ENCODE measurements at places on chromosomes 7 and 10. TPM values are rescaled to one million over a fixed set of nuclear protein-coding genes. Genes with fewer than 3 reads are reported as not detected.

DNA sequence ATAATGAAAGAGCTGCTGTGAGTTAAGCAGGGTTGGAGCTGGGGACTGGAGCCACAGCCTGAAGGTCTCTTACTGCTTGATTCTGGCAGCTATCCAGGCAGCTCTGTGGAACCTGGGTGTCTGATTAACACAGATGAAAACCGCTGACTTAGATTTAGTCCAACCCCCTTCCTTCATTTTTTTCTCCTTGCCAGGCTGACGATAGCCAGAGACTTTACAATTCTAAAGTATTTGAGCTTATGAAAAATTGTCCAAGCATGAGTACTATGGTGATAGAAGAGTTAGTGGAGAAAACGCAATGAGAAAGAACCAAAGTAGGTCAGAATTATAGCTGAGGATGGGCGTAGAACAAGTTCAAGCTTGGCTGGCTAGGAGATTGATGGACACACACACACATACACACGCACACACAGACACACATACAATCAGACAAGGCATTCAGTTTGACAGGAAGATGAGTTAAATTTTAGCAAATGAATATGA is 13.5 kb upstream of the GPR85 start:
- H3K4me3 ChIP-seq = no peak overlapping the region
- DNase-seq = peak; percentile 32
- H3K27ac ChIP-seq = no peak overlapping the region
- no peaks in the 10 kb centered on the region for H3K36me3 ChIP-seq

DNA sequence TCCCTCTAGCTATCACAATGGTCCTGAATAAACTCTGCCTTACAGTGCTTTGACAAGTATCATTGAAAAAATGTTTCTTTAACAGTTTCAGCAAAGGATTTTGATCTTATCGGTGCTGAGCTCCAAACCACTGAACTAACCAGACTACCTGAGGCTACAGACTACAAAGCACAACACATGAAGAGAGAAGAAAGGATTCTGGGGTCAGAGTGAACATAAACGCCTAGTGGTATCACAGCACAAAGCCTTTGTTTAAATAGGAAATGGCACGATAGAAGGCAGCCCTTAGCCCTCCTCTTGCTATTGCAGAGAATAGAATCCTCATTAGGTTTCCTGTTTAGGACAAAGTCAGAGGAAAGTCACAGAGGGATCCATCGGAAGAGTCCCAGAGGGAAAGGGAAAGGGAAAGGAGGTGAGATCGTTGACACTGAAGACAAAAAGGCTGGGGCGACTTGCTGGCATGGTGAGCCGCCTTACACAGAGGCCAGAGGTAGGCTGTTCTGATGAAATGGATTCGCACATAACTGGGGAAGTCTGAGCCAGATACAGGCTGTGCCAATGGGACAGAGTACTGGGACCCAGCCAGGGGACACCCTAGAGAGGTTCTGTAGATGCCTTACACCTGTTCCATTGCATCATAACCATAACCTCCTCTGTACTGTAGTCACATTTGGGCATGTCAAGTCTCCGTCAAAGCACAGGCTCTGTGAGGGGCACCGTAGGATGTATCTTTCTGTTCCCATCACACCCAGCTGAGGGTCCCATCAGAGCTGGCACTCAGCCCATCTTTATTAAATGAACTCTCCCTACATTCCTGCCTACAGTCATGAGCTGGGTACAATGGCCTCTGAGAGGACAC is 71.5 kb downstream of the XPNPEP1 start:
- no peaks in the 10 kb centered on the region for H3K27me3 ChIP-seq
- no peak overlapping the region for H3K4me3 ChIP-seq
- no peak for DNase-seq
- H3K36me3 ChIP-seq = no peaks in the 10 kb centered on the region
- H3K4me1 ChIP-seq = peaks cover 9% of the 10 kb centered on the region

UNCX gene
- total RNA-seq = not detected

- H3K27ac ChIP-seq = no peak overlapping the region
- no peaks in the 10 kb centered on the region for H3K4me1 ChIP-seq
- peaks cover 33% of the 10 kb centered on the region for H3K27me3 ChIP-seq
- no peak for DNase-seq
- no peak overlapping the region for H3K4me3 ChIP-seq
Measured at GRCh38 chr10:71064413-71065118, 147.8 kb upstream of the UNC5B start.

TAS2R5 gene
- 4.7 TPM for total RNA-seq

DNA sequence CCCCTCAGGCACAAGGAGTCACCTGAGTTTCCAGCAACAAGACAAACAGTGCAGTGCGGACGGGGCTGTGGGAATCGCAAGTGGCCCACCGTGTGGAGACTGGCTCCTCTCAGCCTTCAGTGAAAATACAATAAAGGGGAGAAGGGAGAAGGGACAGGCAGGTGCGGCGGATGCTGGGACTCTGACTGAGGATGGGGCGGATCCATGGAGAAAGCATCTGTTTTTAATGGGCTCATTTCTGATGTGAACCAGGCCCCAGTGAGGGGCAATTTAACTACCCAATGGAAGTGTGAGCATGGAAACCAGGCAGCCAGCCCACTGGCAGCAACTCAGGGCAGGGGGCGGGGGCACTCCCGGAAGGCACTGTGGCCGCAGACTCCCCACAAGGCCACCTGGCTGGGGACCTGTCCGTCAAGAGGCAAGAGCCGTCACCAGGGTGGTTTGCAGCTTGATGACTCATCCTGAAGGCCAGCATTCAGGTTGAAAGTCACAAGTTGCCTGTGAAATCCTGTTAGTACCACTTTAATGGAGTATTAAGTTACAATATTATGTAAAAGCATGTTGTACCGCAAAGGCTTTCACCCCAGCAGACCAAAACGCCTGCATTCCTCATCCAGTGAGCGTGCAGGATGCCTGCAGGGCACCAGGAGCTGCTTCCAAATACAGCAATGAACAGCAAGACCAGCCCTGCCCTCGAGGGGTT is 476.4 kb downstream of the PTPRN2 start:
- no peaks in the 10 kb centered on the region for H3K4me1 ChIP-seq
- H3K27ac ChIP-seq = no peak overlapping the region
- H3K4me3 ChIP-seq = no peak overlapping the region
- no peaks in the 10 kb centered on the region for H3K27me3 ChIP-seq

DNA sequence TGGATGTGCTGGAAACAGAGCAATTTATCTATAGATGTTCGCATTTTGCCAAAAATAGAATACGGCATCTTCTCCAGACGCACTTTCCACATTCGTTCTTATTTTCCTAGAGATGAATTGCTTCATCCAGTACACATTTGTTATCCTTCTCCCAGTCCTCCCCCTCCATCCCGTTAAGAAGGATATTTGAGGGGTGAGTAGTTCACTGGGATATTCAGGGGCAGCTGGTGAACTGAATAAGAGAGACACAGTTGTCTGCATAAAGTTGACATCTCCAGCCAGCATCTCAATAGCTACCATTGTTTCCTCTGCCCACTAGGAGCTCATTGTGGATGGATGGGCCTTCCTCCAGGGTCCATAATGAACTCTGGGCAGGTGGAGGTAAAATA is 456.8 kb upstream of the NRP1 start:
- H3K4me1 ChIP-seq = no peaks in the 10 kb centered on the region
- H3K4me3 ChIP-seq = no peak overlapping the region
- H3K27ac ChIP-seq = no peak overlapping the region
- DNase-seq = no peak
- no peaks in the 10 kb centered on the region for H3K27me3 ChIP-seq

WIPF3 gene
- total RNA-seq = not detected

DNA sequence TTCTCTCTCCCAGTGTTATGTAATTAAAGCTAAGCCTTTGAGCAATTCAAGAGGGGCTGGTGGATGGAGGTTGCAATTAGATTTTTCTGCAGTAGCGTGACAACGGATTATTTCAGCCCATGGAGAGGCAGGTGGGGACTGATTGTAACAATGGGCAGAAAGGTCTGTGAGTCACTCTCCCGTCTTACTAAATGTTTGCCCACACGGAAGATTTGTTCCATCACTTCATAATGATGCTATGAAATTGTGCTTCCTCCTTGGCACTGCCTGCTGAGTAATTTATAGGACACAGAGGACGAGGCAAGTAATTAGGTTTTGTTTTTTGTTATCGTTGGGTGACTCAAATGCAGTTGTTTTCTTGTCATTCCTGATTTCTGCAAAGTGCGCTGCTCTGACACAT is 594.5 kb upstream of the DPP6 start:
- no peak for DNase-seq
- H3K36me3 ChIP-seq = no peaks in the 10 kb centered on the region
- H3K27me3 ChIP-seq = no peaks in the 10 kb centered on the region
- H3K4me3 ChIP-seq = no peak overlapping the region
- H3K27ac ChIP-seq = peak overlapping the region; percentile 39
- peaks cover 6% of the 10 kb centered on the region for H3K4me1 ChIP-seq

GRCh38 chr7:132574223-132574622 is 2.0 kb downstream of the PLXNA4 start:
- no peak overlapping the region for H3K4me3 ChIP-seq
- no peak overlapping the region for H3K27ac ChIP-seq
- no peak for DNase-seq
- H3K27me3 ChIP-seq = peaks cover 84% of the 10 kb centered on the region
- no peaks in the 10 kb centered on the region for H3K36me3 ChIP-seq
- H3K4me1 ChIP-seq = no peaks in the 10 kb centered on the region

- peaks cover 7% of the 10 kb centered on the region for H3K4me1 ChIP-seq
- DNase-seq = peak; percentile 50
- no peaks in the 10 kb centered on the region for H3K36me3 ChIP-seq
Measured at GRCh38 chr7:90155206-90155605, 937 bp downstream of the STEAP1 start.

- H3K27ac ChIP-seq = no peak overlapping the region
- peaks cover 23% of the 10 kb centered on the region for H3K36me3 ChIP-seq
- H3K27me3 ChIP-seq = no peaks in the 10 kb centered on the region
- H3K4me3 ChIP-seq = no peak overlapping the region
Measured at GRCh38 chr7:87361320-87361719, 15.9 kb downstream of the CROT start.

NUTM2B gene
- 0.88 TPM for total RNA-seq
